ENCODE measurements at places on chromosomes 12 and 14.

- no peak for ATAC-seq
These were observed 582 bp downstream of the LRRIQ1 start for GRCh38 chr12:85036733-85037132.

DNA sequence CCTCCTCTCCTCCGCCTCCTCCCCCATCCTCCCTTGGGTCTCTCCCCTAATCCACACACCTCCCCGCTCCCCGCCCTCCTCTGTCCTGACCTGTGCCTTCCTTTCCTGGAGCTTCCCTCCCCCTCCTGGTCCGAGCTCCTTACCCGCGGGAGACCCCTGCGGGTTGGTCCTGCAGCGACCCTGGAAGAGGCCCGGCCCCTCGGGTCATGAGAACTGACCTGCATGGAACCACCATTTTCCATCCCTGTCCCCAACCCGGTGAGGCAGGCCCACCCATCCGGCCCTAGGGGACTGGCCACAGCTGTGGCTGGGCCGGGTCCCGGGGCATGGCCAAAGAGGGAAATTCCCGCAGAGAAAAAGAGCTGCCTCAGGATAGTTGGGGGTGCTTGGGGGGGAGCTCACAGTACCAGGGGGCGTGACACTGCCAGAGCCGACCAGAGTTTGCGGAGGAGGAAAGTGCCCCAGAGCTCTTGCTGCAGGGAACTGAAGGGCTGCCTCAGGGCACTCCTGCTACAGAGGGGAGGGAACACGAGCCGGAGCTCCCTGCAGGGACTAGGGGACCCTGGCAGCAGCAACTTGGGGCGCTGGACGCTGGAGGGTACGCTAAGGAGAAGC is 613 bp downstream of the ARHGEF40 start:
- ATAC-seq = peak; percentile 10

GRCh38 chr14:29926228-29926627 is 1.4 kb downstream of the PRKD1 start:
- no peak for ATAC-seq

GRCh38 chr14:50864946-50865345 is 6.9 kb upstream of the ABHD12B start:
- ATAC-seq = no peak

GRCh38 chr12:11967376-11968047 is 103.2 kb upstream of the BCL2L14 start:
- ATAC-seq = no peak

GRCh38 chr12:109606320-109607028 is 32.9 kb downstream of the MVK start:
- ATAC-seq = no peak

DNA sequence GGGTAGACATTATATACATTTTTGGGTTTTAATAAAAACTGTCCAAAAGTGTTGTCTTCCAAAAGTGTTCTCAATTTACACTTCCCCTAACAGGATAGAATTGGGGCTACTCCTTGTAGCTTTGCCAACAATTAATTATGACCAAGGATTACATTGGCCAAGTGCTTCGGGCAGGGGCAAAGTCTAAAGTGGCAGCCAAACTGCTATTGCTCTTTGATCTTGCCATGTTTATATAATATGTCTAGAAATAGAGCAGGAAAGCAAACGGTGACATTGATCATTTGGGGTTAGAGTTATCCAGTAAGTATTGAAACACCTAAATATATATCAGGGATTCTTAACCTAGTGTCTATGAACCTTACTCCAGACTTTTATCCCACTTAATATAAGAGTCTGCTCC is 31.2 kb upstream of the IGF1 start:
- no peak for ATAC-seq

DNA sequence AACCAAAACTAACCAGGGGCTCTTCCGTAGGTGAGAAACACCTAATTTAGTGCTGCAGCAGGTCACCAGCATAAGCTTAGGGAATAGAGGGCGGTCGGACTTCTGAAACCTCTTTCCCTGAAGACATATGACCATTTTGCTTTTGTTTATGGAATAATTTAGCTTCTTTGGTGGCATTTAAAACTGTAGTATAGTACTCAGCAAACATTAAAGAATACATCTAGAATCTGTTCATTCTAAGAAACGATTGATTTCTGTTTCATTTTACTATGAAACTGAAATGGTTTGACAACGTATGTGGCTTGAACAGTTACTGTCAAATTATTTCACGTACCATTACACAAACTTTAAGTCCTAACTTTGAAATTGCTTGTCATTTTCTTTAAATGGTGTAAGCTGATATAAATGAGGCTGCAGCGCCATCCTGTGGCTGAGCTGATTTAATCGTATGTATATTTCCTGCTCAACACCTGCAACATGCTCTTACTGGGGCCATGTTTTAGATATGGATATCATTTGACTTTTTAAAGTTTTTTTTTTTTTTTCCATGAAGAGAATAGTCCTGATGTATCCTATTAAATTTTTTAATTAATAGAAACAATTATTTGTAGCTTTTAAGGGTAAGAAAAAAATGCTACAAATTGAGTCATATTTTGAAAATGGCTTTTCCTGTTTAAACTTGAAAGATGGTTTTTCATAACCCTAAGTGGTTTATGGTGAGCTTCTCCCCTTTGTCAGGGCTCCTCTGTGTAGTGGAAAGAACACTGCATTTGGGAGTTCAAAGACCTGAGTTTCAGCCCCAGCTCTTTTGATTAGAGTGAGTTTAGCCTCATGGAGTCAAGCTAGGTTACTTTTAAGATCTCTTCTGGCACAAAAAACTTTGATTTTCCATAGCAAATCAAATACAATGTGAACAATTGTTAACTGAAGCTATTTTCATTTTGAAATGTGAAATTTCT is 27.4 kb downstream of the CFAP54 start:
- peak; percentile 65 for ATAC-seq

- no peak for ATAC-seq
These were observed 597 bp downstream of the RNF31 start for GRCh38 chr14:24147761-24148428.

- peak; percentile 81 for ATAC-seq
These were observed 7.9 kb upstream of the NAA25 start for GRCh38 chr12:112116232-112117060.

DNA sequence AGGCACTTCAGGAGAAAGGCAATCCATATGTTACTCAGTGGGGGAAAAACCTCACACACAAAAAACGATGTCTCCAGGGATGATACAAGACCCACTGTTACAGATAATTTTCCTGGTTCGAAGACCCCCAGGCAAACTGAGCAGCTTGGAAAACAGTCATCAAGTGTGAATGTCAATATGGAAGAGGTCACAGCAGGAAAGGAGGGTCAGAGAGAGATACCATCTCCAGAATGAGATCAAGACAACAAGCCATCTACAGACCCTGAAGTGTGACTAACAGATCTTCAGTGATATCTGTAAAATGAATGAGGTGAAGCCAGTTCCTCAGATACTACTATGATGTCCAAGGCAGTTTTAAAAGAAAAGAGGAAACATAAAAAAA is 28.6 kb downstream of the GNS start:
- no peak for ATAC-seq

DNA sequence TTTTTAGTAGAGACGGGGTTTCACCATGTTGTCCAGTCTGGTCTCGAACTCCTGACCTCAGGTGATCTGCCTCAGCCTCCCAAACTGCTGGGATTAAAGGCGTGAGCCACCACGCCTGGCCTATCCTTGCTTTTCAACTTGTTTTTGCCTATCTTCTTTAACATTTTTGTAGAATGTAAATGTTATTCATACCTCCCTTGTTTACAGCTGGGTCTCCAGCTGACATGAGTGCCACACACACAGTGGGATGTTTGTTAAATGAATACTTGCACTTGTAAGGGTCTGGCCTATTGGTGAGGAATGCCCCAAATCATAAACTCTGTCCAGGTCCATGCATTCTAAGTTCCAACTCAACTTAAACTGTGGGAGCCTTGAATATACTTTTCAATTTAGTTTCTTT is 176.3 kb downstream of the ANO4 start:
- ATAC-seq = no peak

GRCh38 chr12:64699504-64700115 is 59.6 kb downstream of the GNS start:
- peak; percentile 29 for ATAC-seq

DNA sequence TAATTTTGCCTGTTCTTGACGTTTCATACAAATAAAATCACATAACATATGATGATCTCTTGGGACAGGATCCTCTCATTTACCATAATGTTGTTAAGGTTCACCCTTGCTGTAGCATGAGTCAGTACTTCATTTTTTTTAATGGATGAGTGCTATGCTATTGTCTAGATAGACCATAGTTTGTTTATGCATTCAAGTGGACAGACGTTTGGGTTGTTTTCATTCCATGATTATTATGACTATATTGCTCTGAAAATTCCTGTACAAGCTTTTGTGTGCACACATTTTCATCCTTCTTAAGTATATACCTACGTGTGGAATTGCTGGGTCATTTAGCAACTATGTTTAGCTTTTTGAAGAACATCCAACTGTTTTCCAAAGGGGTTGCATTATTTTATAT is 325.6 kb upstream of the TMEM132C start:
- no peak for ATAC-seq

DNA sequence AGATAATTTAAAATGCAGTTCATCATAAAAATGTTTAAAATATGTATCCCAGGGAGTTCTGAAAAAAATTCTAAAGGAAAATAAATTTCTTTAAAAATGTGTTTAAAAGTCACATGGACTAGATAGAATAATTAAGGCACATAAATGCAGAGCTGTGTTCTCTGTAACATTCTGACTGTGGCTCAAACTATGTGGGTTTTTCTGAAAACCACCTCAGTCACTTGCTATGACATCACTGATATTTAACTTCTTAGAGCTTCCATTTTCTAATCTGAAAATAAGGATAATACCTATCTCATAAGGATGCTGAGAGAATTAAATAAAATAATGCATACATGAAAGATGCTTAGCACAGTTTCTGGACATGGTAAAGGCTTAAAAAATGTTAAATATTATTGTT is 107.3 kb downstream of the SLC41A2 start:
- no peak for ATAC-seq

DNA sequence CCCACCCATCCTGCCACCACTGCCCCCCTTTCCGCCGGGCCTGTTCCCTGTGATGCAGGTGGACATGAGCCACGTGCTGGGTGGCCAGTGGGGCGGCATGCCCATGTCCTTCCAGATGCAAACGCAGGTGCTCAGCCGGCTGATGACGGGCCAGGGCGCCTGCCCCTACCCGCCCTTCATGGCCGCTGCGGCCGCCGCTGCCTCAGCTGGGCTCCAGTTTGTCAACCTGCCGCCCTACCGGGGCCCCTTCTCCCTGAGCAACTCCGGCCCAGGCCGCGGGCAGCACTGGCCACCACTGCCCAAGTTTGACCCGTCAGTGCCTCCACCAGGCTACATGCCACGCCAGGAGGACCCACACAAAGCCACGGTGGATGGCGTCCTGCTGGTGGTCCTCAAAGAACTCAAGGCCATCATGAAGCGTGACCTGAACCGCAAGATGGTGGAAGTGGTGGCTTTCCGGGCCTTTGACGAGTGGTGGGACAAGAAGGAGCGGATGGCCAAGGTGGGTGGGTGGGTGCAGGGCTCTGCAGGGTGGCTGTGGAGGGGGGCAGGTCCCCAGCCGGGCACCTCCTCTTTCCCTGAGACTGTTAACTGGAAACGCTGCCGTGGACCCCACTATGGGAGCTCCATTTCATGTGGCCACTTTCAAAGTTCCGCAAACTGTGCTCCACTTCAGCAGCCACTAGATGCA is 10.8 kb downstream of the SETD1B start:
- ATAC-seq = no peak

GRCh38 chr12:120573560-120573959 is 7.6 kb downstream of the POP5 start:
- ATAC-seq = no peak

GRCh38 chr12:127130506-127131124 is 1136.4 kb upstream of the TMEM132C start:
- ATAC-seq = no peak

DNA sequence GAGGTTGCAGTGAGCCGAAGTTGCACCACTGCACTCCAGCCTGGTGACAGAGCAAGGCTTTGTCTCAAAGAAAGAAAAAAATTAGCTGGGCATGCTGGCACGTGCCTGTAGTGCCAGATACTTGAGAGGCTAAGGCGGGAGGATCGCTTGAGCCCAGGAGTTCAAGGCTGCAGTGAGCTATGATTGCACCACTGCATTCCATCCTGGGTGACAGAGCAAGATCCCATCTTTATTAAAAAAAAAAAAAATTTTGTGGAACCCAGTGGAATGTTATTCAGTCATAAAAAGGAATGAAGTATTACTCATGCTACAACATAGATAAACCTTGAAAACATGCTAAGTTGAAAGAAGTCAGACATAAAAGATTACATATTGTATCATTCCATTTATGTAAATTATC is 8.3 kb upstream of the ERBB3 start:
- ATAC-seq = no peak

DNA sequence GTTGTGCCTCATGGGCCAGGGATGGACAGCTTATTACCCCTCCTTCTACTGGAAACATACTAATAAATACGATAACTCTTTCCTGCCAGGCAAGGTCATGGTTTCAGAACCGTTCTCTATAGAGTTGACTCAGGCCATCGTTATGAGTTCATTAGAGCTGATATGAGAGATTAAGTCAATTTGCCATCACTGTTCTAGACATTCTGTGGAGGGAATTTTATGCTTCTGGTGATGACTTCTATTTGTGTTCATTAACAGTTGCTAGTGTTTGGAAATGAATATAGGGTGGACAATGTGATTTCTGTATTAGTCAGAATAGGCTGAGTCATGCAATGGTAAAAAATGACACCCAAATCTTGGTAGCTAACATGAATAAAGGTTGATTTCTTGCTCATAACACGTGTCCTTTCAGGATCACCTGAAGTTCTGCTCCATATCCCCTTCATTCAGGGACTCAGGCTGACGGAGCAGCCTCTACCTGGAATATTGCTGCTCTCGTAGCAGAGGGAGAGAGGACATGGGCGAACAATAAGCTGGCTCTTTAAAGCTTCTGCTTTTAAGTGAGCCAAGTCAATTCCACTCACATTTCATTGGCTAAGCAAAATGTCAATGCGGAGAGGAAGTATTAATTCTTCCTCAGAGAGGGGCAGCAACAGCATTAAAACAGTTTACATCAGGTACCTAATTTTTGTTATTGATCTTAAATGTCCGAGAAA is 18.5 kb upstream of the TBPL2 start:
- no peak for ATAC-seq

GRCh38 chr12:93657071-93657470 is 20.1 kb upstream of the CRADD start:
- ATAC-seq = no peak
